ENCODE measurements at places on chromosomes 2 and 18.

DNA sequence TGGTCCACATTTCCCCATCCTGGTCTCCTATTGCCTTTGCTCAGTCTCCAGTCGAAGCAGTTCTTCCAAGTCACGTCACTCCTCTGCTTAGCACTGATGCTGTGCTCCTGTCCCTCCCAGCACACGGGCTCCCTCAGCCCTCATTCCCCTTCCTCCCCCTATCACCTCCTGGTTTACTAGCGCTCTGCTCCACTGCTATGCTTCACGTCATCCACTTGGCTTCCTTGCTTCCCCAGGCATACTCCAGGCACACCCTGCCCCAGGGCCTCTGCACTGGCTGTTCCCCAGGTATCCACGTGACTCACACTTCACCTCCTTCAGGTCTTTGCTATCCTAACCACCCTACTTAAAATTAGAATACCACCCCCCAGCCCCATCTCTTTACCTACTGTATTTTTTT, 269.3 kb downstream of the GLI2 start:
- DNase-seq = no peak

- no peak for DNase-seq
Observed at GRCh38 chr2:121567957-121568409, 37.3 kb downstream of the RNU4ATAC start.

GRCh38 chr18:61336766-61337165, 3.5 kb downstream of the CDH20 start:
- no peak for DNase-seq

- no peak for DNase-seq
Observed at GRCh38 chr2:173059971-173060461, 15.6 kb upstream of the MAP3K20 start.

- no peak for DNase-seq
Observed at GRCh38 chr18:62809900-62810299, 94.6 kb downstream of the PHLPP1 start.

- DNase-seq = no peak
Observed at GRCh38 chr2:586641-587076, 90.5 kb downstream of the TMEM18 start.

DNA sequence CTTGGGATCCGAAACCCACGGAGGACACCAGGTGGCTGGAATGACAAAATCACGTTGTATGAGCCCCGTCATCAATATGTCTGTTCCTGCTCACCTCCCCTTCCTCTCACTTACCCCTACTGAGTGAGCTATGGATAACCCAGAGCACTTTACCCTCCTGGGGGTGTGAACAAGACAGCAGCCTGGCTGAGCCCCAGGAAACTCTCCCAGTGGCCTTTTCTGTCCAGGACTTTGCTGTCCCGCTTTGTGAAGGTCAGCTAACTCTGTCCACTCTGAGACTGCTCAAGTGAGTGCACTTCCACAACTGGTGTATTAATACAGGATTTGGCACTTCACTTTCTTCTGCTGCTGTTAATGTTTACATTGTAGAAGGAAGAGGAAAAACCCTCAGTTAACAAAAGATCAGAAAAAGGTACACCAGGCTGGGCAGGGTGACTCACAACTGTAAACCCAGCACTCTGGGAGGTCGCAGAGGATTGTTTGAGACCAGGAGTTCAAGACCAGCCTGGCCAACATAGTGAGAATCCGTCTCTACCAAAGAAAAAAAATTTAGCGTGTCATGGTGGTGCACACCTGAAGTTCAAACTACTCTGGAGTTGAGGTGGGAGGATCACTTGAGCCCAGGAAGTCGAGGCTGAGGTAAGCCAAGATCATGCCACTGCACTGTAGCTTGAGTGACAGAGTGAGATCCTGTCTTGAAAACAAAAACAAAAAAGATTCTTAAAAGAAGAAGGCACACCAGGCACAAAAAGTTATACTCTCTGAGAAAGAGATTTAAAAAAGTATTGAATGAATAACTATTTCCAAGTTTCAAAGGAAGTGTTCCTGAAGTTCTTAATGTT, 90.3 kb downstream of the CLHC1 start:
- DNase-seq = no peak

GRCh38 chr2:98822301-98823164, 91.6 kb upstream of the MGAT4A start:
- no peak for DNase-seq

DNA sequence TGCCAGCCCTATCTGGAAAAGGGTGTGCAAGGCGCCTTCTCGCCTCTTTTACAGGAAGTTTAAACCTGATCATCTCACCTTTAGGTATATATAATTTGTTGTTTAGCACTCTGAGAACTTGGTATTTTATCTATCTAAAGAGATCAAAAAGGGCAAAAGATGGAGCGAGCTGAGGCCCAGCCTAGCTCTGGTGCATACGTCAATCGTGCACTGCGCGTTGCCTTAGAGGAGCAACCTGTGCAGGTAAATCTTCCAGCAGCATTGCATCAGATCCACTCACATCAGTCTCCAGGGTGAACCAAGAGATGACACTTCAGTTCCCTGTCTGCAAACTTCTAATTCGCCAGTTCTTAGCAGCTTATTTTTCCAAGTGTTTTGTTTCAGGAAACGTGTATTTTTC, 15.4 kb downstream of the BCL11A start:
- DNase-seq = no peak

DNA sequence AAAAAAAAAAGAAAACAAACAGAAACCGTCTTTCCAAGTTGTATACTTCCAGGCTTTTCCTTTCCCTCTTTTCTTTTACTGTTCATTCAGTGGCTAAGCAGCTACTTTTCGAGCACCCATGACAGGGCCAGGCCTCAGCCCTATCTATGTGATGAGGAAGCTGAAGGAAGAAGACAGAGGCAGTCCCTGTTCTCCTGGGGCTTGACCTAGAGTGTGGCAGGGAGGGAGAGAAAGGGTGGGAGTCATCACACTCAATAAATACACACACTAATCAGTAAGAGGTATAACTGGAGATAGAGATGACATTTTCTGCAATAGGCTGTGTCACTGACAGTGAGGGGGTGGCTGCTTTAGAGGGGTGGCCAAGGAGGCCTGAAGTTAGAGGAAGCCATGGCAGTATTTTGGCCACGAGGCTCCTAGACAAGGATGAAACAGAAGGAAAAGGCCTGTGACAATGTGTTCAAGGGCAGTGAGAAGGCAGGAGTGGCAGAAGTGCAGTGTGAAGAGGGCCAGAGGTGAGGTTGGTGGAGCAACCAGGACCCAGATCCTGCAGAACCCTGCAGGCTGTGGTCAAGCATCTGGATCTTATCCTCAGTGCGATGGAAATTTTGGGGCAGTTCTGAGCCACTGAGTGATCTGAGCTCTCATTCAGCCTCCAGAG, 131.8 kb upstream of the TTC39C start:
- DNase-seq = no peak

- DNase-seq = no peak
Observed at GRCh38 chr18:24378598-24378997, 19.0 kb downstream of the OSBPL1A start.

DNA sequence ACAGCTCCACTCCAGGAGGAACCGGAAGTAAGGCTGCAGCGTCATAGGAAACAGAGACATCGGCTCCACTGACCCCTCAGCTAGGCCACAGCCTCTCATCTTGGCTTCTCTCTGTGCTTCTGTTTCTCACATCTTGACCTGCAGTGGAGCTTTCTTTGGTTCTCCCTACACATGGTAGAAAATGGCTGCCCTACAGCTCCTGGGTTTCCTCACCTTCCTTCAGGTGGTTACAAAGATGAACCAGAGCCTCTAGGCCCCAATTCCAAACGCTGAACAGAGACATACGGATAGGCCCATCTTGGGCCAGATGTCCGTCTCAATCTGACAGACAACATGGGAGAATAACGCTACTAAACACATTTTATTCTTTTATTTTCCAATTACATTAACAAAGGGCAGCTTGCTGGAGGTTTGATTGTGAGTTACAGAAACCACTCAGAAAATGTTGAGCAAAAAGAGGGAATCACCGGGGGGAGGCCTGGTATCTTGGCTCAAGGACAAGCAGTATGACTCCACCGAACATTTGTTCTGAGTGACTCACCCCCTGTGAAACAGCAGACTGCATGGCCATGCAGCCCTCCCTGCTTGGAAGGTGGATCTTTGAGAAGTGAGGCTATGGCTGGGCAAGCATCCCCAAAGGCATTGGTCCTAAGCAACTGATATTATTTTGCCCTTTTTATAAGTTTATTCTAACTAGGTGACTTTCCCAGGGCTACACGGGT, 303.5 kb downstream of the CDCA7 start:
- DNase-seq = no peak

- DNase-seq = no peak
Observed at GRCh38 chr2:105373344-105373781, 25.5 kb downstream of the FHL2 start.

GRCh38 chr2:84231478-84231877, 227.6 kb downstream of the SUCLG1 start:
- DNase-seq = no peak
